ENCODE measurements at places on chromosomes 3 and 15.

GRCh38 chr15:60681353-60681752 is 202.4 kb upstream of the ICE2 start:
- DNase-seq: no peak

DNA sequence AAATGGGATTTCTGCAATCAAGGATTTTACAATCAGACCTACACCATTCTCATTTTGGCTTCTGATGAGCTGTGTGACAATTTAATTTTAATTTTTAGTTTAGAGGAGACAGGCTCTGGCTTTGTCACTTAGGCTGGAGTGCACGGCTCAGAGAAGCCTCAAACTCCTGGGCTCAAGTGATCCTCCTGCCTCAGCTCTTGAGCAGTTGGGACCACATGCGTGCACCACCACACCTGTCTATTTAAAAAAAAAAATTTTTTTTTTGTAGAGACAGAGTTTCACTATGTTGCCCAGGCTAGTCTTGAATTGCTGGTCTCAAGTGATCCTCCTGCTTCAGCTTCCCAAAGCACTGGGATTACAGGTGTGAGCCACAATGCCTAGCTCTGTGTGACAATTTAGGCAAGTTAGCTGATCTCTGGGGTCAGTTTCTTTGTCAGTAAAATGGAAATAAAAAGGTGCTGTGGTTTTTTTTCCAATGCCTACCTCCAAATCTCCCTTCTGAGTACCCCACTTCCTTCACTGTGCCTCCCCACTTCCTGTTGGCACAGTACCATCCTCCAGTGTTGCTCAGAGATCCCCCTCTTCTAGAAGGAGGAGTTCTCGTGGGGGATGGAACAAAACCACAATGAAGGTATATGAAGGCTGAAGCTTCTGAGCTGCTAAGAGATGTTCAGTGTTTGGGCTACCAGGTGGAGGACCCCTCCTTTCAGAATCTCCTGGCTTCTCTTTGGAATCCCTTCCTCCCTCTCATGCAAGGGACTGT is 54.1 kb upstream of the GSK3B start:
- no peak for DNase-seq

GRCh38 chr3:132907293-132907692 is 130.9 kb upstream of the TMEM108 start:
- DNase-seq: no peak

- peak; percentile 75 for DNase-seq
Measured at GRCh38 chr3:151584566-151584965, 123.7 kb upstream of the IGSF10 start.

- DNase-seq: no peak
Measured at GRCh38 chr15:95520511-95520910, 810.0 kb upstream of the NR2F2 start.

- DNase-seq: peak; percentile 22
Measured at GRCh38 chr3:15858547-15859506, 61.0 kb upstream of the ANKRD28 start.

GRCh38 chr3:119973018-119973646 is 121.1 kb downstream of the GSK3B start:
- DNase-seq: no peak

DNA sequence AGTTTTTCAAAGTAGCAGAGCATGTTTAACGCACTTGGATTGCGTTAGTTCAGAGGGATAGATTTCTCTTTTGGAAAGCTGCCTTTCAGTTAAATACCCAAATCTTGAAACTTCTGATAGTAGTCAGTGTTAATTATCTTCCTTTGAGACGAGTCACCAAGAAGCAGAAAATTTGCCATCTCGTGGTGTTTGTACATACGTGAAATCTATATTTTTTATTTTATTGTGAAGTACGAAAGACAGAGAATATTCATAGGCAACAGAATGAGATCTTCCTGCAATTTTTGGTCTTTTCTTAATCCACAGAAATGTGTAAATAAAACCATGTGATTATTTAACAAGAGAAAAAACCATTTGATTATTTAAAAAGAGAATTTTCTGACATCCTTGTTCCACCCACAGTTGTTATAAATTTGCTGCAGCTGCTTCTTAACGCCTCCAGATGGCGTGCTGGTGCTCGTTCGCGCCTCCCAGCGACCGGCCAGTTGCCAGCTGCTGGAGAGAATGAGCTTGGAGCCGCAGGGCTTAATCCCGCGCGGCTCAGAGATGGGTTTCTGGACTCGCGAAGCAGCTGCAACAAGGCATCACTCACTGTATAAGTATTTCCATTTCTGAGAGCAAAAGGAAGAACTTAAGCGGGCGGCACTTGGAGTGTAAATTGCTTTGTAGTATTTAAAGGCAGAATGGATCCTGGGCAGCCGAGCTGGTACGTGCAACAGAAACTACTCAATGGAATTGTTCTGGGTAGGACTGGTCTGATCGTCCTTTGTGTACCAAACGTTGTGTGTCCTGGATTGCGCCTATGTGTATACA is 10.5 kb upstream of the SLITRK3 start:
- peak; percentile 84 for DNase-seq

DNA sequence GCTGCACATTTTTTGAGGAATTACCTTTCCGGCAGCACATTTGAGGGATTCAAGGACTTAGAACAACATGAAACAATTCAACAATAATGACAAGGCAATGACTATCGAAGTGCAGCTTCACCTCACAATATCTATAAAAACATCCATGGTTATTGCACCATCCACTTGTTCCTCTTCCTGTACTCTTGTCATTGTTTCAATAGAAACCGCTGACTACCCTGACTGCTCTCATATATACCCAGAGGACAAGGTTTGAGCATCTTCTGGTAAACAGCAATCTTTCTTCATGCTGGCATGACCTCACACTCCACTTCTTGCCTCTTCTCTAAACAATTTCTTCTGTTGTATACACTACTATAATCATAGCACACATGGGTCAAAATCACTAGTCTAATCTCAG is 864.9 kb downstream of the FHIT start:
- peak; percentile 44 for DNase-seq

- peak; percentile 76 for DNase-seq
Measured at GRCh38 chr3:32240159-32240545, 1.7 kb downstream of the CMTM8 start.

DNA sequence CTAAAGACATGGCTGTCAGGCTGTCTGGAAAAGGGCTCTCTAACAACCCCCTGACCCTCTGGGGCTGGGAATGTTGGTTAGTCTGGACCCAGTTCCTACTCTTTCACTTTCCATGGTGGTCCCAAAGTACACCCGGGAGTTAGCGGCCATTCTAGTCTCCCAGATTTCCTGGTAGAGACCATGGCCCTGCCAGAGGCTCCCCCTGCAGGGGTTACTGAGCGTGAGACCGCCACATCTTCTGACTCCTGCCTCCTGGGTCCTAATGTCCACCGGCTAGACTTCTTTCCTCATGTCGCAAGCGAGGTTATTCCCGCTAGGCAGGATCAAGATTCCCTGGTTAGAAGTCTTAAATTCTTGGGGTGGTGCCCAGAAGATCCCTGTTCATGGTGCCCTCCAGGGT is 540.0 kb upstream of the ROBO1 start:
- DNase-seq: no peak

- DNase-seq: no peak
Measured at GRCh38 chr15:76105911-76106310, 46.1 kb downstream of the TMEM266 start.

GRCh38 chr3:52845691-52846431 is 11.0 kb upstream of the MUSTN1 start:
- DNase-seq: no peak

DNA sequence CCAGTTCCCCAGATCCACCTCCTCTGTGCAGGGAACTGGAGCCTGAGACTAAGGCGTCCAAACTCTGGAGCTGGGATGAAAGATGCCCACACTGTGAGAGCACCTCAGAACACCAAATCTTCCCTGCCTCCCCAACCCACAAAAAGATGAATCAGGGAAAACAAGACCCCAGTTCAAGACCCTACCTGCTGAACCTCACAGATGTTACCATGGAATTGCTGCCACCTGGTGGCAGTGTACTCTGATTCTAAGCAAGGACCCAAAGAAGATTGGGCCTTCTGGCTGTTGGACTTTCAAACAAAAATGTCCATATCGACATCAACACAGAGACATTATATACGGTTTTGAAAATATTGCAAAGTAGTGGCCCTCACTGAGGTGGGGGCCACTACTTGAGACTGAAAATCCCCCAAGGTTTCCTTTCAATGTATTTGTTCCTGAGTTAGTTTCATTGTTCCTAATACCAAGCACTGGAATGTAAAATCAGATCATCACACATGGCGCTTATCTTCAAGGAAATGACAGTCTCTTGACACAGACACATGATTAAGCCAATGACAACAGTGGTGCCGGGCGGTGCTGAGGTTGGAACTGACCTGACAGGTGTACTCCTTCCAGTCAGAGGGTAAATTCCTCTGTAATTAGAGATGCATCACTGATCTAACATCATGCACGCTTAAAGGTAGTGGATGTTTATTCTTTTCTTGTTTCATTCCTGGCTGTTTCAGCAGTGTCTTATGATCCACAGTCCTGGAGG is 67.6 kb downstream of the SLC6A11 start:
- DNase-seq: peak; percentile 28

- peak; percentile 75 for DNase-seq
Measured at GRCh38 chr15:68277131-68277602, 378 bp upstream of the FEM1B start.

DNA sequence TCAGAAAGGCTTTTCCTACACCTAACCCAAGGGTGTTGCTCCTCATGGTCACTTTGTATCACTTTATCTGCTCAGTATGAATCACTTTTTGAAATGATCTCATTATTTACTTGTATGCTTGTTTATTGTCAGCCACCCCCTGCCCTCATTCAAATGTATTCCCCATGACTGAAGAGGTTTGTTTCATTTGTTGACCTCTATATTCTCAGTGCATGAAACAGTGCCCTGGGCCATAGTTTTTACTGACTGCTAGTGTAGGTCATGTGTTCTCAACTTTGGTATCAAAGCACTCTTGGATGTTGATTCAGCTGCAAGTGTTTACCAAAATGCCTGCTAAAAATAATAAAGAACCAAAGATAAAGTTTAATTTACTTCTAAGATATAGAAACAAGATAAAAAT is 381.7 kb upstream of the ARPP21 start:
- DNase-seq: no peak

GRCh38 chr3:186985661-186986364 is 55.5 kb downstream of the ST6GAL1 start:
- peak; percentile 93 for DNase-seq

- no peak for DNase-seq
Measured at GRCh38 chr15:101599091-101599490, 53.1 kb downstream of the TM2D3 start.

DNA sequence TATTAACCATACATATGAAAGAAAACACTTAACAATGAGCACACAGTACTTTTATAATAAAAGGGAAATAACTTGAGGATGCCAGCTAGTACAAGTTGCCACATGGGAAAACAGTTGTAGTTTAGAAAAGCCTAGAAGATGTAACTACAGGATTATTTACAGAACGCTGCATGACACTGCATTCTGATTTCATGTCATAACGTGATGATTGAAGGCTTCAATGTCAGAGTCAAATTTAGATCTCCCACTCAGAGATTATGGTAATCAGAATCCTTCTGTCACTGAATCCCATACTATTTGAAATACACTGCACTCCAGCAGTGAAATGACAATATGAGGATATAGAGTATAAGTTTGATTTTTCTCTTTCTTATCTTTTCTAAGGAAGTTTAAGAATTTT is 253.9 kb upstream of the LRRN1 start:
- no peak for DNase-seq

DNA sequence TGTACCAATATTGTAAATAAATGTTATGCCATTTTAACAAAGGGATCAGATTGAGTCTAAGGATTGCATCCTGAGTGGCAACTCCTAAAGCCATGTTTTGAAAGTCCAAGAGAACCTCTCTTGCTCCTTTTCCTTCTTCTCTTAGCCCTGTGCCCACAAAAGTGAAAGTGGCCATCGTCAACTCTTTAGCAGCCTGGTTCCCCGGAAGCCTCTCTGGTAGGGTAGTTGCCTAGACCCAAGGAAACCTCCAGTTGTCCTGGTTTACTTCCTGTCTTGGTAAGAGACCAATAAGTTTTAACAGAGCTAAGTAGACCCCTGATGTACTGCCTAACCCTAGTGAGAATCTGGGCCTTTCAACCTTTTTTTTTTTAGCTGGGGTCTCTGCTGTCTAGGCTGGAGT is 10.2 kb upstream of the ITPKA start:
- no peak for DNase-seq

- DNase-seq: no peak
Measured at GRCh38 chr3:118810499-118811035, 224.1 kb downstream of the IGSF11 start.

GRCh38 chr15:28017423-28017924 is 81.6 kb downstream of the OCA2 start:
- DNase-seq: no peak

- no peak for DNase-seq
Measured at GRCh38 chr3:108053067-108053466, 37.8 kb downstream of the CD47 start.

DNA sequence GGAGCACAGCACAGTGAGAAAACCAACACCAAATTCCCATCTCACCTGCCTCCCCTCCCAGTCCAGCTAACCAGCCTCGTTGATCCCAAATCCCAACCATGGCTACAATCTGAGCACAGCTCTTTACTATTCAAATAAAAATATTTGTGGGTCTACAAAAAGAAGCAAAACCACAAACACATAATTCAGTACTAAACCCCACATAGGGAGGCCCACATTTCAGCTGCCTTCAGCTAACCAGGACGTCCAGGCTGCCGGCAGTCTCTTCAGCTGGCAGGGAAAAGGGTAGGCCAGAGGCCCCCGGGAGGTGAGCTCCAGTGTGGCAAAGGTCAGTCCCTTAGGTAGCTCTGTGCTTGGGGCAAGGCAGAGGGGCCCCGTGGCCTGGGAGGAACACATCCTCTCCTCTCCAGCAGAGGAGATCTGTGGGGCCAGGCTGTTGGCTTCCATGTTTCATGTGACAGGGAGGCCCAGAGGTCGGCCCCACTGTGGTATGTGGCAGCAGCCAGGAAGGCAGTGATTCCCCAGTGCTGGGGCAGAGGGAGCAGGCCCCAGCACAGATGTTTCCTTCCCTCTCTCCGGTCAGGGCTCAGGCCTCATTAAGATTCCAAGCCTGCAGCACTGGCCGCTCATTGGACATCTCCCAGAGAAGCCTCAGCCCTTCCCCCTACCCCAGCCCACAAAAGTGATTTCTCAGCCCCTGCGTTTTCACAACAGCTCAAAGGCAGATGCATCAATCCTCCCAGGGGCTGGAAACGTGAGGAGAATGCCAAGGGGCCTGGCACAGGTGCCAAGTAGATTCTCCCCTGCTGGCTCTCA is 381.4 kb downstream of the NTRK3 start:
- no peak for DNase-seq

GRCh38 chr3:126031981-126032471 is 51.9 kb downstream of the SLC41A3 start:
- DNase-seq: no peak

DNA sequence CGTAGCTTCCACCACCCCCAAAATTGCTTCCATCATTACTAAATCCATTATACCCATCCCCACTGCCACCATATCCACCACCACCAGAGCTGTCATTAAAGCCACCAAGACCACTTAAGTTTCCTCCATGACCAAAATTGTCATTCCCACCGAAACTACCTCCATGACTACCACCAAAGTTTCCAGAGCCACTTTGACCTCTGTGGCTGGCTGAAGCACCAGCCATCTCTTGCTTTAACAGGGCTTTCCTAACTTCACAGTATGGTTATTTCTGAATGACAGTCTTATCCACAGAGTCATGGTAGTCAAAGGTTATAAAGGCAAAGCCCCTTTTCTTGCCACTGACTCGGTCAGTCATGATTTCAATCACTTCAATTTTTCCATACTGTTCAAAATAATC is 24.3 kb upstream of the DENND4A start:
- no peak for DNase-seq

GRCh38 chr3:12193485-12194165 is 34.9 kb upstream of the TIMP4 start:
- DNase-seq: peak; percentile 46

All from Kasumi-1 (cell line).